Hematopoietic multipotent progenitor cell treated with erythropoietin and hydrocortisone succinate and interleukin-3 and kit ligand, for 15 days (in vitro differentiated cells): ENCODE measurements at places on chromosomes 6 and 20.

- DNase-seq: no peak
Measured at GRCh38 chr20:57654998-57655808, 35.0 kb upstream of the ZBP1 start.

DNA sequence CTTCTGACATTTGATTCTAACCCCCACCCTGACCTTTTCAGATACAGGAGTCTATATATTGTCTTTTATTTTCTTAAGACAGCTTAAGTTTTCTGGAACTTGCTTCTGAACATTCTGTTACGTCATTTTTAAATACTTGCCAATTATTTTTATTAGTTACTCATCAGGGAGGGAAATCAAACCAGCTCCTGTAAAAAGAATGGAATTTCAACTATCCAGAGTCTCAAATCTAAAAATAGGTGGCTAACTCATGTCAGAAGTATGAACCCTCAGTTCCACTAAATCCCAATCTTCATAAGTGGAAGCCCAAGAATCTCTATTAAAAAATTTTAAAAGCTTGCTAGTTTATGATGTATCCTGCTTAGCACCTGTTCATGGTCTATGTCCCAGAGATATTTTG, 900.0 kb downstream of the KIF16B start:
- no peak for DNase-seq

- DNase-seq: no peak
Measured at GRCh38 chr20:10971096-10971495, 297.3 kb upstream of the JAG1 start.

DNA sequence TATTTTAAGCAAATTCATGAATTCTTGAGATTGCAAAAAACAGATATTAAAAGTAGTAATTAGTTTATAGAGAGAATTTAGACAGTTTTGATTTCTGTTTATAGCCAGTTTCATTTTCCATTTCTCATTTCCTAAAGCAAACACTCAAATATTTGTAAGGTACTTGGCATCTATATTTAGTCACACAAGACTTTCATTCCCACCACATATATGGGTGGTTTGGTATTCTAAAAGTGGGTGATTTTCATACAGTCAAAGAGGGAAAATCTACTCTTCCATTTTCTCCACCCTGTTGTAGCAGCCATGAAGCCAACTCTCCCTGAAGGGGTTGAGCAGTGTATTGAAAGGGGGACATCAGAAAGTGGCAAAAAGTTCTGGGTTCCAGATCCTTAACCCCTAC, 181.1 kb upstream of the SUPT3H start:
- no peak for DNase-seq

- DNase-seq: no peak
Measured at GRCh38 chr6:2848851-2849250, 7.2 kb upstream of the SERPINB1 start.
